ENCODE measurements at places on chromosomes 1 and 21.

DNA sequence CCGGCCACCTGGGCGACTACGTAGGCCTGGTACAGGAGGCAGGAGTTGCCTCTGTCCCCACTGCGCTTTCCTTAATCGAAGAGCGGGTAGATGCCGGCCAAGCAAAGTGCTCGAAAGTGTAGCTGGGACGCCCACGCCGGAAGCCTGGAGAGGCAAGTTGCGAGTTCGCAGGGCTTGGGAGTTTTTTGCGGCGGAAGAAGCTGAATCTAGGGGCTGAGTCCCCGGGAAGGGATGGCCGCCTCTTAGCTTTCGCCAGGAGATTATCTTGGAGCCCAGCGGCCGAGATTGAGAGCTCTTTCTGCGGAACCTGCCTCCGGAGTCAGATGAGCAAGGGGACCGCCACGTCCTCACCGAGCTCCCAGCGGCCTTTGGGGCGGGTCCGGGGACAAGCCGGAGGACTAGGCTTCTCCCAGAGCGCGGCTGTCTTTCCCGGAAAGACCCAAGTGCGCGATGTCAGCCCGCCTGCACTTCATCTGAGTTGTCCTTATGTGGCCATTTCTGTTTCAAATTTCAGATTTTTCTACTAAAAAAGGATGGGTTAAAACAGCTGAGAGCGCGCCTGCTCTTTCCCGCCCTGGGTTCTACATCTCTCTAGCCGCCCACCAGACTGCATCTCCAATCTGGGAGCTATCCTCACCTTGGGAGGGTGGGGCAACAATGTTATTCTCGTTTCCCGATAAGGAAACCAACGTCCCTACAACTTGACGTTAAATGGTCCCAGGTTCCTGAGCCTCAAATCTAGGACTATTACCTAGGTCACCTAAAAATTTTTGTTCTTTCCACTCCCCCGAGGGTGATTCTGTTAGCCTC is 12.4 kb upstream of the TBX15 start:
- no peak for DNase-seq

DNA sequence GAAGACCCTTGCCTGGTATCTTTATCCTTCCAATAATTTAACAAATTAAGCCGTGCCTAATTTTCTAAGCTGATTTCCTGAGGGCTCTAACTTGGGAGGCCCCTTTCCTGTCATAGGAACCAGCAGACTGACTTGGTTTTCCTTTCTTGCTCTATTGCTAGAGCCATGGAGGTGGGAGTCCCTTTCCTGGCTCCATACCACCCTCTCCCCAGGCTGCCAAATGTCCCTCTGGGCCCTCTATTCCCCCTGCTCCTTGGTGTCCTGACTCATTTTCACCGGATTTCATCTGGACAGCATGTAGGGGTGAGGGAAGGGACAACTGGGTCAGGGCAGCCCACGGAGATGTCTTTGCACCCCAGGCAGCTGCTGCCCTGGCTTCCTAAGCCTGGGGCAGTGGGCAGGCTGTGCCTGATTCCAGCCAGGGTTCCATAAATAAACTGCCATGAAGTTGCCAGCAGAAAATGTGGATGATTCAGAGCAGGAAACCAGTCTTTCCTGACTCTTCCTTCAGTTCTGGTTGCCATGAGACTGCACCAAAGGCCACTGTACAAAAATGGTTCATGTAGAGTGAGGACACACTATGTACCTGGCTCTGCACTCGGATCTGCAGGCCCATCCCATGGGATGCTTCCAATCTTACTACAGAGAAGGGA is 38.0 kb upstream of the SERBP1 start:
- no peak for DNase-seq

DNA sequence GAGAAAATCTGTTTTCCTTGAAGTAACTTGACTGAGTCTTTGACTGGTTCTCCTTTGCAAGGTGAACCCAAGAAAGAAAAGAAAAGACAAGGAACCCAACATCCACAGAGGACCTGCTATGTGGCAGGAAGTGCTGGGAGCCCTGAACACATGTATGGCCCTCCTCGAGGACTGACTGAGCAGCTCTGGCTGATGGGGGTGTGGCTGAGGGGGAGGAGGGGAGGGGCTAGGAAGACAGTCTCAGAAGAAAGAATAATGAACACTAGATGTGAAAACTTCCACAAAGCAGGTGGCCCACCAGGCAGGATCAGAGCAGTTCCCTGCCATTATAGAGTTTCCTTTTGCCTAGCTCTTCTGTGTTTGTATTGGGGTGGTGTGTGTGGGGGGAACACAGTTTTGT is 26.1 kb downstream of the NENF start:
- DNase-seq: no peak

DNA sequence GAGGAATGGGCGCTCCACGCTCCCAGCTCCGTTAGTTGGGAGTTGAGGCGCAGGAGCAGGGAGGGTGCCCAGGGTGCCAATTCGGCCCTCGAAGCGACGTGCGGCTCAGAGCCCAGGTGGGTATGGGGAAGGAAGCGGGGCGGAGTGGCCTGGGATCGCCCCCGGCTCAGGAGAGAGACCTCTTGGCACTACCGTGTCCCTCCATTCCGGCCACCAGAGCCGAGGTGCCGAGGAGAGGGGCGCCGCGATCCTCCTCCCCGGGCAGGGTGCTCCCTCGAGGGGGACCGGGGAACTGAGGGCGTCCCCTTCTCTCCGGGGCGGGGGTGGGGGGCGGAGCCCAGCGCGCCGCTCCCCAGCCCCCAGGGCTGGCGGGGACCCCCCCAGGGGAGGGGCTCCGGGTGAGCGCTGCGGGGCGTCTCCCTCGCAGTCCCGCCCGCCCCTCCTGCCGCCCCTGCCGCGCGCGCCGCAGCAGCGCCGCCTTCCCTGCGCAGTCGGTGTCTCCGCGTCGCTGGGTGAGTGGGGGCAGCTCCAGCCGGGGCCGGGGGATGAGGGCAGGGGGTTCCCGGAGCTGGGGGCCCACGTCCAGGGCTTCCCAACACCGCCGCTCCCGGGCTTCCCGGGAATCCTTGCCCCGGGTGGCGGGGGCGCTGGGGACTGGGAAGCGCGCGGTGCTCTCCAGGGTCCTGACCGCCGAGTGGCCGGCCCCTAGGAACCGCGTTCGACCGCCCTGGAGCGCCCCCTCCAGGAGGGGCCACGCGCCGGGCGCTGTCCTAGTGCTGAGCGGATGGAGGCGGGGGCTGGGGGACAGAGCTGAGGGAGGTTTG is at the start of gene HPCA:
TSS of gene HPCA (plus strand) at position 488 of the 824 bp plus-strand sequence. CDS start 2,408 bp downstream, outside the sequence.
- DNase-seq: no peak

DNA sequence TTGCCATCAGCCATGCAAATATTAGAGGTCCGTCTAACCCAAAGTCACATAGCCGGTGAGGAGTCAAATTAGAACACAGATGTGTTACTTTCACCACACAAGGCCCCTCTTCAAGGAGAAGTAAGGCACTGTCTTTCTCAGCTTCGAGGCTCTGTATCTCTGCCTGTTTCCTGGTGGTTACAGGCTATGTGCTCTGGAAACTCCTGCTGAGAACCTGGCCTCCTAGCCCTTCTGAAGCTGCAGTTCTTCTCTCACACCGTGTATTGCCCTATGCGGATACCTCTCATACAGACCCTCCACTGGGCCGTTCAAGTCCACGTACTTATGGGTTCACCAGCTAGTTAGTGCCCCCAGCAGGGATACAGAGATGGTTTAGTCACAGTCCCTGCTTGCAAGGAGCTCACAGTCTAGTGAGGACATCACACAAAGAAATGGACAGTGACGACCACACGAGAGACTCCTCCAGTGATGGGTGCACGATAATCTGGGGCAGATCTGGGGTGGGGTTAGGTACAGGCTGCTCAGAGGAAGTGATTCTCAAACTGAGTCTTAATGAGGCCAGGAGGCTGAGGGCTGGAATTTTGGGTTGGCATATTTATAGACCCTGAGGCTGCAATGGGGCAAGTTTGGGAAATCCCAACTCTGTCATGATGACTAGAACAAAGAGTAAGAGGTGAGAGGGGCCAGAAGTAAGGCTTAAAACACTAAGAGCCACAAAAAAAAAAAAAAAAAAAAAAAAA is 22.8 kb upstream of the ELOA start:
- DNase-seq: no peak

- DNase-seq: no peak
Observed at GRCh38 chr1:207803678-207804077, 51.8 kb downstream of the CD46 start.
